DMS 273 treated with DMSO at 0.1 percent for 48 hours (cell line): ENCODE measurements at places on chromosomes 1 and 21.
A peak's percentile ranks its signal among the peaks of the same experiment; 100 is the strongest.

- no peak for DNase-seq
Observed at GRCh38 chr1:160776178-160776577, 19.8 kb upstream of the LY9 start.

GRCh38 chr1:1630191-1630964 lies 1.6 kb upstream of the MMP23B start:
- DNase-seq = peak; percentile 35

- DNase-seq = no peak
Observed at GRCh38 chr21:35208104-35208503, 159.0 kb upstream of the RUNX1 start.

GRCh38 chr1:109045595-109045994 lies 3.7 kb upstream of the WDR47 start:
- DNase-seq = no peak

DNA sequence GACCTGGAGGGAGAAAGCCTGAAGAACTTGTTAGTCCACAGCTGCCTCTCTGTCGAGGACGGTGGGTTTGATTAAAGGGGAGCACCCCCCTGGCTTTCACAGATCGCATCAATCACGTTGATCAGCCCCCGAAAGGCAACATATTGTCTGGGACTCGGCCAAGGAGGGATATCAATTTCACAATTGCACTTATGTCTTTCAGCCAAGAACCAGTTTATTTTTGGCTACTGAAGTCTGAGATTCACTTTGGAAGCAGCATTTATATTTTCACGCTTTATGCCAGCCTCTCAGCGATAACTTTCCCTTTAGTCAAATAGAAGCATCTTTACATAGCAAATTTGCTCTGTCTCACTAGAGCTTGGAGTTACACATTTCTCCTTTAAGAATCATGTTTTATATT lies 253.2 kb upstream of the RRP15 start:
- no peak for DNase-seq

- DNase-seq = no peak
Observed at GRCh38 chr21:38467374-38467773, 30.9 kb downstream of the ERG start.

GRCh38 chr1:116573431-116574095 lies 2.7 kb upstream of the CD58 start:
- DNase-seq = no peak

DNA sequence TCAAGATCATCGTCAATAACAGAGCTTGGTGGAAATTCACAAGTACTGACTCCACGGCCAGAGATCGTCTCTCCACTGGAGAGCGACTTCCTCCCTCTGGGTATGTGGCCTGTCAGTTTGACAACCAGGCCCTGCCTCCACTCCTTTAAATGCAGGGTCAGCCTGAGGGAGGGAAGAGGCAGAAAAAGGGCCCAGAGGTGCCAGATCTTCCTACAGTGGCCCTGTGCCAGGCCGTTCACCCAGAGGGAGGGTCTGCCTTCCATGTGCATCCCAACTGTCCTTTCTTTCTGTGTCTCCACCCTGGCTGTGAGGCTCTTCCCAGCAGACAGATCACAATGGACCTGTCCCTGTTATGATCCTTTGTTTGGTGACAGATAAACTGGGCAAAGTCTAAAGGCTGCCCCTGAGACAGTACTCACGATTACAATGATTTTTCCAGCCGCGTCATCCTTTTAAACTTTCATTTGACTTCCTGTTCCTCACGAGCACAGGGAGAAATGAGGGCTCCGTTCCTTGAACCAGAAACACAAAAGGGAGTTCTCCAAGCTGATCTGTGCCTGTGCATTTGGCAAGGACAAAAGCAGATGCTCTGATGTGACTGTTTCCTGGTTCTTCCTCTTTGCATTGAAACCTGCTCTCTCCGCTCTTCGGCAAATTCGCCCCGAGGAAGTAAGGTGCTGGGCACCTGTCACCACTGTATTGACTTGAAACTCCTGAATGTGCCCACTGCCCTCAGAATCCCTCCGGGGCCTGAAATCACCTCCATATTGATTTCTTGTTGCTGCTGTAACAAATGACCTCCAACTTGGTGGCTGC lies 126.7 kb downstream of the PGBD5 start:
- DNase-seq = no peak

DNA sequence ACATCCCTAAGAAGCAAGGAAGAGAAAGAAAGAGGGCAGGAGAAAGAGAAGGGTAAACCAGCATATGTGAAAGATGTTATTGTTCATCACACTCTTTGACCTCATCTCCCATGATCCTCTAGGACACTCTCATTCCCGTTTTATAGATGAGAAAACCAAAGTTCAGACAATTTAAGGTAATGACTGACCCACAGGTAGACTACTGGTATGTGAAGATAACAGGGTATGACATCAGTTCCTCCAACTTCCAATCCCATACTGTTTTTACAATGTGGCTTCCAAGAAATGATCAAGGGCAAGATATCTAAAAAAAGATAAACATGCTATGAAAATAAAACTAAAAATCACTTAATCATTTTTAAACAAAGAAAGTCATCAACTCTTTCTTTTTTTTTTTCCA lies 95.2 kb upstream of the TNFSF4 start:
- DNase-seq = no peak

GRCh38 chr1:21742578-21742977 lies 40.4 kb downstream of the USP48 start:
- DNase-seq = no peak

DNA sequence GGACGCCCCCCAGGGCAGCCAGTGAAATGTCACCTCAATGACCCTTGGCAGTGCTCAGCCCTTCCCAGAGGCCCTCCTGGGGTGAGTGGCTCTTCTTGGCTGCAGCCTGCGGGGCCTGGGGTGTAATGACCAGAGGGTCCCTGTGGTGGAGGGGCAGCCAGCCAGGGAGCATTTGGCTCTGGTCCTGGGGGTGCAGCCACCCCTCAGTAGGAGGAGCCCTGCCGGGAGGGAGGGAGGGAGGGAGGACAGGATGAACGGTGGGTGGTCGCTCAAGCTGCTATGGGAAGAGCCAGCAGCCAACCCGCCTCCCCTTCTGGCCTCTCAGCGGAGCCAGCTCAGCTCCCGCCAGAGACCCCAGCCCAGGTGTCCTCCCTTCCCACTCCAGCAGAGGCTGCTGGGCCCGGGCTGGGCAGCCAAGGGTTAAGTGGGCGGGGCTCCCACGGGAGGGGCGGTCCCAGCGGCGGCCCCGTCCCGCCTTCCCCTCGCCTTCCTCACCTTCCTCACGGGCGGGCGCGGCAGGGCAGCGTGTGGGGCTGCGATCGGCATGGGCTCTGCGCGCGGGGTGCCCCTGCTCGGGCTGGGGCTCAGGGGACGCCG lies 9.0 kb upstream of the PLCH2 start:
- no peak for DNase-seq

- DNase-seq = no peak
Observed at GRCh38 chr1:29669912-29670311, 433.6 kb downstream of the PTPRU start.

GRCh38 chr1:245188403-245188802 lies 33.6 kb downstream of the KIF26B start:
- no peak for DNase-seq

GRCh38 chr1:68516066-68516465 lies 19.2 kb upstream of the DEPDC1 start:
- no peak for DNase-seq

DNA sequence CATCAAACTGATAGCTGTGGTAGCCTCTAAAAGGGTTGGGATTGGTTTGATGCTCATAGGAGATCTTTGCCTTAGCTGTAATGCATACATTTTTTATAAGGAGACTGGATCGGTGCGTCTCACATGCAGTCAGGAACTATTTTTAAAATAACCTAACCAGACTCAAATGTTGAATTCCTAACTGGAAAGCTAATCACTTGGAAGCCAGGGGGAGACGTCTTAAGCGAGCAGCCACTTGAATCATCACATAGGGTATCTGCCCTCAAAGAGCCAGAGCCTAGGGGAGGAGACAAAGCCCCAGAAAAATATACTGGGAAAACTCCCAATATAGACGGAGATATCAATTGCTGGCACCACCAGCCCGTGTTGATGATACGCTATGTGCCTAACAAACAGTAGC lies 61.7 kb upstream of the PUM1 start:
- DNase-seq = no peak

DNA sequence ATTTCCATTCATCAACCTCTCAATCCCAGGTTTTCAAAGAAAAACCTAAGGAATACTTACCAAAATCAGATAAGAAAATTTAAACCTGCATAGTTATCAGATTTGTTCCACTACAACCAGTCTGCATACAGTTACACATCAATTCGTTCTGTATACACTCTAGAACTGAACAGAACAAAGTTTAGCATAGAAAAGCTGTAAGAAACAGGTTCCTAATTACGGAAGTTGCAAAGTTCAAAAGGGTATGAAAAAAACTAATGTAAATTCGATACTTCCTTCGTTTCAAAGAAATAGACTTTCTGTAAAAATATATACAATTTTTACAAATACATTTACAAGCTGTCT lies 3.1 kb downstream of the MCL1 start:
- DNase-seq = no peak

GRCh38 chr1:164678136-164678700 lies 119.2 kb downstream of the PBX1 start:
- DNase-seq = no peak

GRCh38 chr1:150072959-150073358 lies 5.4 kb downstream of the VPS45 start:
- DNase-seq = no peak

- DNase-seq = no peak
Observed at GRCh38 chr1:94479682-94480081, 61.5 kb downstream of the ABCD3 start.

GRCh38 chr21:42221581-42222345 lies 2.8 kb downstream of the ABCG1 start:
- DNase-seq = no peak

GRCh38 chr1:48876330-48876785 lies 99.7 kb upstream of the BEND5 start:
- DNase-seq = no peak

DNA sequence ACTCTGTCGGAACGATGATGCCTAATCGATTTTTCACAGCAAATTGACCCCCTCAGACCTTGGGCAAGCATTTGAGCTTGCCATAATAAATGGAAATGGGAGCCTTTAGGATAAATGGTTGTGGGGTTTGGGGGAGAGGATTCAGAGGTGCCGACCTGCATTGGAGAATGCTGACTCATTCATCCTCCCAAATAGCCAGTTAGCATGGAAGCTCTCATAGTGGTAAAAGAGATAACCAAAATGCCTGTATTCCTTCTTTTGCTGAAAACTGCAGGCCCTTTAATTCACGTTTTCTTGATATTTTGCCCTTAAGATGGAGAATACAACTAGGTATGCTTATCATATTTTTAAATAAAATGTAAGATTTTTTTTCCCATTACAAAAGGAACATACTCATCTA lies 392.6 kb upstream of the DEPDC1 start:
- no peak for DNase-seq

- DNase-seq = no peak
Observed at GRCh38 chr1:61269602-61270001, 187.2 kb downstream of the NFIA start.

GRCh38 chr1:206010060-206010459 lies 6.9 kb upstream of the RAB7B start:
- DNase-seq = no peak

GRCh38 chr1:101190441-101190840 lies 46.4 kb upstream of the S1PR1 start:
- DNase-seq = no peak

DNA sequence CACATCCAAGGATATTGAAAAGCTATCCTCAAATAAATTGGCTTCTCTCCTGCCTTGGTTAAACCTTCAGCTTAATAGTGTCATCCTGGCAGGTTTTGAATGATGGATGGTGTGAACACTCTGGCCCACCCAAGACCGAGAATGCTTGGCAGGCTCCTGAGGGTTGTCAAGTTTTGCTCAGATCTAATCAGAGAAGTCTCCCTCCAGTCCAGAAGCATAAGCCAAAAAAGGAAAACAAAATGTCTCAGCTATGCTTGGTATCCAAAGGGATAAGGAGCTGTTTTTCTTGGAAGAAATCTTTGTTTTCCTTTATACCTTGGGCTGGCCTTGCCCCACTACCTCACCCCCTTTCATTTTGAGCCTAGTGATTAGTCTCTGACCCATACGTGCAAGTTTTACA lies 172.7 kb downstream of the CRB1 start:
- no peak for DNase-seq

- no peak for DNase-seq
Observed at GRCh38 chr1:193661385-193661784, 475.0 kb upstream of the B3GALT2 start.

DNA sequence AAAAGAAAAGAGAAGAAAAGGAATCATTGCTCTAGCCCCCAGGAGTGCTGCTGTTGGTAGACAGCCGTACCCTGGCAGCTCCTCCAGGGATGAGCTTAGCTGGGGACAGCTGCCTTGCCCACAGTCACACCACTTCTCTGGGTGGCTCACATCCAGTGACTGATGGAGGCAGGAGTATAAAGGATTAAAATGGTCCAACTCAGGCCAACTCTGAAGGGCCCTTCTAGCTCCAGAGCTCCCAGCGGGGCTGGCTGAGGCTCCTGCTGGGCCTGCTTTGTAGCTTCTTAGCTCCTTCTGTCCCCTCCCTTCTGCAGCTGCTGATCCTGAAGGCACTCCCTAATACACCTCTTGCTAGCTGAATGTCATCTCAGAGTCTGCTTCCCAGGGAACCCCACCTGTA lies 4.4 kb downstream of the CITED4 start:
- peak; percentile 100 for DNase-seq

DNA sequence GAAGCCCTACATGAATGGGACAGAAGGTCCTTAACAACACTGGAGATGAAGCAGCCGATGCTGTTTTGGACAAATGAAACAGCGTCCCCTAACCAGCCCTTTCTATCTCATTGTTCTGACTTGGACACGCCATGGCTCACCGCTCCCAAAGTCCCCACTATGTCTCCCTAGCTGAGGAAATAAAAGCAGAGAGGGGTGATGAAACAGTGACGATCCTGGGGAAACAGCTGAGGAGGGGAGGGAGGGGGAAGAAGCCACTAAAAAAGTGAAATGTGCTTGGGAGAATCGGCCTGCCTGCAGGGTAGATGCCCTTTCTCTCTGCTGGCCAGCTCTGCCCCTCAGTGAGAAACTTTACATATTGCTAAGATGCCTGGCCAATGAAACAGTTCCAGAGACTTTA lies 1.1 kb upstream of the ACKR1 start:
- no peak for DNase-seq

DNA sequence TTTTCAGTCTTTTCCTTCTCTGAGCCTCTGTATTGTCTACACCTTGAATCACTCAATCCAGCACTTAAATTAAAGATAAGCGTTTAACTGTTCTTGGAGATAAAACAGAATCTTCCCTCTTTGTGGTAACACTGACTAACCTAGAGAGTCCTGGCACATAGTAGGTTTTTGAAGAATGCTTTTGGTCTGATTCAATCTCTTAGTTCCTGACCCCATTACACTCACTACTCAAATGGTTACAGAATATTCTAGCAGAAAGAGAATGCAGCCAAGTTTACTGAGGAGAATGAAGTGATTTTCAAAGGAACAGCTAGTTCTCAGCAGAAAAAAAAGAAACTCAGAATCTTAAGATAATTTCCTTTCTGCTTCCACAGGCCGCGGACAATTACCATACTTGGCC lies 309.2 kb upstream of the PRMT6 start:
- DNase-seq = no peak
